ENCODE measurements at places on chromosomes 11 and 22.
A peak's percentile ranks its signal among the peaks of the same experiment; 100 is the strongest.

DNA sequence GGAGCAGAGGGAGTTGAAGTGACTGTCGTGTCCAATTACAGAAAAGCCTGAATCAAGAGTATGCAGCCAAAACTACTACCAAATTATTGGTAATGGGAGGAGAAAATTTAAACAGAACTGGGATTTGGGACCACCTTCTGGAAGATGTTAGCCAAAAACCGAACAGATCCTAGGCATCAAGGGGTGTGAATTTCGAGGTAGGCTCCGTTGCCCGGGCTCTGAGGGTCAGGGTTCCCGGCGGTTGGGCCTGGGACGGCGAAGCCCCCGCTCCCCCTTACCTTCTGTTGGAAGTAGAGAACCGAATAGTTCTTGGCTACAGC, 313 bp downstream of the PRCP start:
- DNase-seq = peak; percentile 6

GRCh38 chr22:35330258-35330861, 30.7 kb downstream of the TOM1 start:
- peak; percentile 91 for DNase-seq

DNA sequence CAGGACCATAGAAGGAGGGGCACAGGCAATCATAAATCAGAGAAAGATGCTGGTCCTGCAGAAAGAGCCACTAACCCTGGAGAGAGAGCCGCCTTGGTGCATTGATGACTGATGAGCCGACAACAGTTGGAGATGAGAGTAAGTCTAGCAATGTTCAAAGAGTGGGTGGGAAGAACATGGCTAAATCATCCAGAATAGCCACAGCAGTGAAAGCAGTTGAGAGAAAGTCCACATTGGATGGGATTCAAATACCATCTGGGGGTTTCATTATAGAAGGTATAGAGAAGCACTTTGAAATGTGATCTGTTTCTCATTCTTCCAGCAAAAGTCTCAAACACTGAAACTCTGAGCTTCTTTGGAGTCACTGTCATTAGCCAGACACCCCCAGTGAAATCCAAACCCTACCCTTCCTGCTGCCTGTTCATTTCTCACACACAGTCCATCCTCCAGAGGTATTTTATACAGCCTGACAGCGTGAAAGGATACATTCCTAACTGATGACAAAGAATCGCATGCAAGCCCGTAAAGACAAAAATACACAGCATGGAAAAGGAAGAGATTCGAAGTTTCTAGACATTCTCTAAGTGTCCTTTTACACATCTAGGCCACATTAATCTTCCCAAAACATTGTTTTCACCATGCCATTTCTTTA, 303.1 kb upstream of the MPPED2 start:
- DNase-seq = peak; percentile 71

GRCh38 chr22:47406180-47406834, 643.9 kb downstream of the TBC1D22A start:
- no peak for DNase-seq

DNA sequence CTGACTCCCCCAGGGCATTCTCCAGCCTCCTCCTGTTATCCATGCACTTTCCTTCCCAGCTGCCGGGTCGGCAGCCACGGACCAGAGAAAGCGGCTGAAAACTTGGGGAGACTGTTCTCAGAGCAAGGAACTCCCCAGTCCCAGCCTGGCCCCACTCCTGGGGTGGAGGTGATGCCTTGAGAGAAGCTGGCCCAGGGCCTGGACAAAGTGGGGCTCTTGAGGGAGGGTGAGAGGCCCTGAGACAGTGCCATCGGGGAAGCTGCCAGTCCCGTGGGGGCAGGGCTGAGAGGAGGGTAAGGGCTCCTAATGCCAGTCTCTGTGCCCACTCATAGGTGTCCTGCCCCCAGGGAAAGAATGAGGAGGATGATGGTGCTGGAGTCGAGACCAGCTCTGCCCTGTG, 53.8 kb downstream of the FLRT1 start:
- no peak for DNase-seq

DNA sequence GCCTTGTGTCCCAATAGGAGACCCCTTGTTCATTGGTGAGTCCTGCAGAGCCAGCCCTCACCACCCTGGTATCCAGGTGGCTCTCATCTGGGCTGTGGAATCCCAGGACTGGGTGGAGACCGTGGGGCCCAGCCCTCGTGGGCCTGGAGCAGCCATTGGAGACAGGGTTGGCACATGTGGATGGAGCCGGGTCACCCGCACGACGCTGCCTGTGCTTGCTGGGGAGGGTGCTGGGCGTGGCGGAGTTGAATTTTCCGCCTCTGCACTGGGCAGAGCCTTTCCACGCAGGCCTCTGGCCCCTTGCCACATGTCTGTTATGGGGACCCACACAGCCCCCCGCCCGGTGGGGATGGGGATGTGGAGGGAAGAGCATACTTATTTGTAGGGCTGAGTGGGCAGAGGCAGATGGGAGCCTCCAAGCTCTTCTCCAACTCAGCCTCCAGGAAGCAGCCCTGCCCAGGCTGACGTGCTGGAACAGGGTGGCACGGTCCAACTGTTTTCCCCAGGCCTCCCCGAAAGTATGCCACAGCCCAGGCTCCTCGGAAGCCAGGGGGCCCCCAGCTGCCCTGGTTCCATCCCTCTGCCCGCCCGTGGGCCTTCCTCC, 12.6 kb downstream of the GRAMD4 start:
- no peak for DNase-seq

DNA sequence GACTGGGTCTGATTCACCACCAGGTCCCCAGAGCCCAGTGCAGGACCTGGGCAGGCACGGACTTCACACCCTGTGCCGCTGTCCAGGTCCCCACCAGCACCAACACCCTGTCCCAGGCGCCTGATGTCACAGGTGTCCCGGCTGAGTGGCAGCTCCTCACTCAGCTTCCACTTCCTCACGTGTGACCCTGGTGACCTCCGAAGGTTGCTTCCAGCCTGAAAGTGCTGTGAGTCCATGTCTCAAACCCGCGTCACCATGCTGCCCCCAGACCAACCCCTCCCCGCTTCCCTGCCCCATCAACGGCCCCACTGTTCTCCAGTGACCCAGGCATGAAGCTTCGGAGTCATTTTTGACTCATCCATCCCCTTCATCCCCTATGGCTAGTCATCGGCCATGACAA, 25.7 kb upstream of the PICK1 start:
- no peak for DNase-seq

- DNase-seq = no peak
Observed at GRCh38 chr11:27319072-27319471, 43.9 kb downstream of the CCDC34 start.

GRCh38 chr22:46424496-46424895, 89.0 kb downstream of the TRMU start:
- no peak for DNase-seq

GRCh38 chr11:113329725-113330124, 15.3 kb downstream of the TTC12 start:
- no peak for DNase-seq

- DNase-seq = peak; percentile 59
Observed at GRCh38 chr11:6419009-6419631, at the start of gene APBB1. TSS of gene APBB1 (minus strand) at chr11:6419094. CDS start at chr11:6411347, 7,747 bp downstream.

All from fibroblast of lung (primary cell).